Activated T-cell treated with anti-CD3 and anti-CD28 coated beads, Interleukin-2, amount 50 U/mL, for 72 hours (primary cell): ENCODE measurements at places on chromosomes 6 and 20.

GRCh38 chr20:42366626-42367025 lies 748.4 kb upstream of the CHD6 start:
- DNase-seq, result no peak

DNA sequence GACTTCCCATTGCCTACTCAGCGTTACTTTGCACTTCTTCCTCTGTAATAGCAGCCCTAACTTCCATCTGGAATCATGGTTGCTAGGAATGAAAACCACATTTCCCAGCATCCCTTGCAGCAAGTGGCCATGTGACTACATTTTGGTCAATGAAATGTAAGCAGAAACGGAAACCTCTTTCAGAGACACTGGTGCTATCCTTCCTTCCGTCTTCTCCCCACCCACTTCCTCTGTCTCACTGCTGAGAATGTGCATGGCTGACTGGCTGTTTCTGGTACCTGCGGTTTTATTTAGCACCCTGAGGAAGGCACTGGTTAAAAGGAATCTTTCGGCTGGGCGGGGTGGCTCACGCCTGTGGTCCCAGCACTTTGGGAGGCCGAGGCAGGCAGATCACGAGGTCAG lies 107.4 kb downstream of the SCML4 start:
- peak; percentile 77 for DNase-seq

DNA sequence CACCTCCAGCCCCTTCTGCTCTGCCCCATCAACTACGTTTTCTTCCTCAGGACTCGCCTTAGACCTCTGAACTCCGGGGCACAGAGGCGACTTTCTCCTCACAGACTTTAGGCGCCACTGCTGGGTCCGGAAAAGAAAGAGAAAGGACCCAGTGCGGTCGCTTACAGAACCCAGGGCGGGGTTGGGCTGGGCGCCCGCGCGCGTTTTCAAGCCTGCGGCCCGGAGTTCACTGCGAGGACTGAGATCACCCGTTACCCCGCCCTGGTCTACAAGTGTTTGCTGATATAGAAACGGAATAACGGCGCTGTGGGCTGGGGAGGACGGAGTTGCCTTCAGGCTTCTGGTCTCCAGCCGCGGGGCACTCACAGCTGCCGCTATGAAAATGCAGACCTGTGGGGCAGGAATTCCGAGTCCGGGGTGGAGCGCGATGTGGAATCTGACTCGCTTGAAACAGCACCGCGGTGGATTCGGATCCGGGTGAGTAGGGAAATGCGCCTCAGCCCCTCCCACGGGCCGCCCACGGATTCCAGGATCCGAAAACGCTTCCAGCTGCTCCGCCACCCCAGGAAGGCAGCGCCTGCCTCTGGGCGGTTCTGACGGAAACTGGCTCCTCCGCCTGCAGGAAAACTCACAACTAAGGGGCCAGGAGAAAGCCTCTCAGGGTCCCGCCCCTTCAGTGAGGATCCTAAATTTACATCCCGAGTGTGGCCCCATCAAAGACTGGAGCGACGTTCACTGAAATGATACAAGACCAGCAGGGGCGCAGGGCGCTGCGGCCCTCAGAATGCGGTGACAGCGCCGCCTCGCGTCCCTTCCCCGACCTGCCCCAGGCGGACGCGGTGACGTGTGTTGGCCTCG lies 29.4 kb downstream of the HLA-F start:
- peak; percentile 90 for DNase-seq

GRCh38 chr6:87798393-87799278 lies 96.6 kb upstream of the AKIRIN2 start:
- no peak for DNase-seq

- DNase-seq, result no peak
These were observed 15.8 kb downstream of the TRAPPC3L start for GRCh38 chr6:116529466-116530290.
